ENCODE measurements at places on chromosomes 12 and 14.

DNA sequence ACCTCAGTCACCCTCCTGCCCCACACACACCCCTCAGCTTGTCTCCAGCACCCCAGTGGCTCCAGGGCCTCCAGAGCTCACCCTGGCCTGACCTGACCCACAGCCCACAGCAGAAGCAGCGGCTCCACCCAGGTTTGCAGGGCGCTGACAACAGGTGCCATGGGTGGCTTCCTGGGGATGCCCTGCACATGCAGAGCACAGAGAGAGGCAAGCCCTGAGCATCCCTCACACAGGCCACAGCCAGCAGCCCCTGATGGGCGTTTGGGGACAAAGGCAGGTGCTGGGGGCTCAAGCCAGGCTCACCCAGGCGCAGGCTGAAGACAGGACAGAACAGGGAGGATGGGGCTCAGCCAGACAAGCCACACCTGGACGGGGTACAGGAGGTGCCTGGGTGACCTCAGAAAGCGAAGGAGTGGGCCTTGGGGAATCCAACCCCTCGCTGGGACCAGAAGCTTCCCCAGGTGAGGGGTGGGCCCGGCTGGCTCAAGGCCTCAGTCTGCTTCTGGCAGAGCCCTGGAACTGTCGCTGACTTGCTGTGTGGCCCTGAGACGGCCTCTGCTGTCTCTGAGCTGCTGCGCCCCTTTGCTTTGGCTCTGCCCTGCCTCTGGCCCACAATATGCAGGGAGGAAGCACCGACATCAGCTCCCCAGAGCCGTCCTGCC lies 10.6 kb downstream of the ARL6IP4 start:
- DNase-seq = no peak

DNA sequence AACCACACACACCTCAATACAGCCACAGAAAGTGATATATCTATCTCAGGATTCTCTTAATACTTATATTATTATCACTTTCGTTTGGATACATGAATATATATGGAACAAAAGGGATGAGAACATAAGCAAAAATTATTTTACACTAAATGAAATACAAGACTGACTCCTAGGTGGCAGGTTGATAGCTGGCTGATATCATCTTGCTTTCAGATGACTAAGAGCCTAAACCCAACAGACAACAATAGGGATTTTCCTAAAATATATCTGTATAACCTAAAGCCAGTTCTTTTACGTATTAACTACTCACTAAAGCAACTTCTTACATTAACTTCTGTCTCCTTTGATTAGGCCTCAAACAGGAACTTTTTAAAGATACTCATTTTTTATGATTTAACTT lies 65.1 kb downstream of the BAZ1A start:
- DNase-seq = no peak

DNA sequence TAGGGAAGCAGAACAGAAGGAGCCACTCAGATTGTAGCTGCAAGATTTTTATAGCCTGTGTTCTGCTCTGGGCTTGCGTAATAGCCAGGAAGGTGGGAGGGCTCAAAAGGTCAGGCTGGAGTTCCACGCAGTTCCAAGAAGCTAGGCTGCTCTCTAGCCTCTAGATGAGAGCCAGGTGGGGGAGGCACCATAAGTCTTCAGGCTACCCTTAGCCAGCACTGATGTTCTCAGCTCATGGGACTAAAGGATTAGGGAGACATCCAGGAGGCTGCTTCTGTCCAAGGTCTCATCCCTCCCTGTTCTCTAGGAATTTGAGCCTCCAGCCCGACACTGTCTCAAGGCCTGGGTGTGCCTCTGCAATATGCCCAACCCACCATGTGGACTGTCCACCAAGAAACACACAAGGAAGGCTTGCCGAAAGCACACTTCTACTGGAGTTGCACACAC lies 1.7 kb downstream of the LMBR1L start:
- DNase-seq = no peak

- DNase-seq = no peak
Measured at GRCh38 chr14:90740946-90741681, 75.1 kb downstream of the TTC7B start.

DNA sequence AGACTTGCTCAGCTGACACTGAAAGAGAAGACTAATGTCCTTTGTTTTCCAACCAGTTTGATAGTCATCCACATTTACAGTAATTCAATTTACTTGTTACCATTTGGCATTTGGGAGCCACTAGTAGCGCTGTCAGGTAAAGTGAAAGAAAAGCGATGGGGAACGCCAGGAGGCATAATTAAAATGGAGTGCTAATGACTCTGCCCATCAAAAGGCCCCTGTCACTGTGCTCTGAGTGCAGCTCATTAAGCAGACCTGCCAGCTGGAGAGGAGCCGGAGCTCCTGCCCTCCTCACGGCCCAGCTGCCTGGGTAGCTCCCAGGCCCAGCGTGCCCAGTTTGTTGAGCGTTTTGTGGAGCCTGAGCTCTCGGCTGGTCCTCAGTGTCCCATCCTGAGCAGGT lies 463.6 kb upstream of the CCDC196 start:
- no peak for DNase-seq

DNA sequence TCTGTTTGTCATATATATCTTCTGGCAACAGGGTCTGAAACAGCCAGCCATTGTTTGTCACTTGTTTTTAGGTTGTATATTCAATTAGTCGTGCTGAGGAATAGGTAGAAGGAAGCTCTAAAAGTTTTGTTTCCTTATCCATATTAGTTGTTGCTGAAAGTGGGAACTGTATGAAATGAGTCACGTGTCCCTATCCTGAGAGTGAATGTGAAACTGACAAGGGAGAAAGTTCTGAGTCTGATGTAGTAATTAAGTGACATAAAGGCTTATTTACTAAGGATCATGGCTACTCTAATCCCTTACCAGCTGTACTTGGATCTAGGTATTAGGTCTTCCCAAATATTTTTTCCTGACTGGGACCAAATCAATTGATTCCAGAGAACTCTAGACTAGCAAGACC lies 16.4 kb downstream of the FAM234B start:
- no peak for DNase-seq

- no peak for DNase-seq
Measured at GRCh38 chr12:112985642-112986290, 7.4 kb downstream of the OAS2 start.

DNA sequence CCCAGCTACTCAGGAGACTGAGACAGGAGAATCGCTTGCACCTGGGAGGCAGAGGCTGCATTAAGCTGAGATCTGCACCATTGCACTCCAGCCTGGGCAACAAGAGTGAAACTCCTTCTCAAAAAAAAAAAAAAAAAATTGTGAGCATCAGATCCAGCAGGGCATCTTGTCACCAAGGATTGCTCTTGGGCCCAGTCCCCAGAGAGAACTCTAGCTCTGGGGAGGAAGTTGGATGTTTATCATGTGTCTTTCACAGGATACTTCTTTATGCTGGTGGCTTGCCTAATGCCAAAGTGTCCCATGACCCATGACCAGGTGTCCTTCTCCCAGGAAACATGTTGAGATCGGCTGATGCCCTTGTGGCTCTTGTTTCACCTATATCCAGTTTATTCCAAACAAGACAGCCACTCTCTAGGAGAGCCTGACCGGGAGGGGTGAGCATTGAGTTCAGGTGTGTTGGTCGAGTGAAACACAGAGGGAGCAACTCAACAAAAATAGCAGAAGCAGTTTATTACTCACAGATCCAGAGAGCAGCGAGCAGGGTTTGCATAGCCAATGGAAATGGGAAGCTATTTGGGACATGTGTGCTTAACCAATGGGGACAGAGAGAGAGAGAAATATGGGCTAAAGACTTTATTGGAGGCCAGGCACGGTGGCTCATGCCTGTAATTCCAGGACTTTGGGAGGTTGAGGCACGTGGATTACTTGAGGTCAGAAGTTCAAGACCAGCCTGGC lies 6.6 kb upstream of the TCHP start:
- DNase-seq = no peak

- no peak for DNase-seq
Measured at GRCh38 chr12:112046003-112046402, 32.8 kb downstream of the ERP29 start.

DNA sequence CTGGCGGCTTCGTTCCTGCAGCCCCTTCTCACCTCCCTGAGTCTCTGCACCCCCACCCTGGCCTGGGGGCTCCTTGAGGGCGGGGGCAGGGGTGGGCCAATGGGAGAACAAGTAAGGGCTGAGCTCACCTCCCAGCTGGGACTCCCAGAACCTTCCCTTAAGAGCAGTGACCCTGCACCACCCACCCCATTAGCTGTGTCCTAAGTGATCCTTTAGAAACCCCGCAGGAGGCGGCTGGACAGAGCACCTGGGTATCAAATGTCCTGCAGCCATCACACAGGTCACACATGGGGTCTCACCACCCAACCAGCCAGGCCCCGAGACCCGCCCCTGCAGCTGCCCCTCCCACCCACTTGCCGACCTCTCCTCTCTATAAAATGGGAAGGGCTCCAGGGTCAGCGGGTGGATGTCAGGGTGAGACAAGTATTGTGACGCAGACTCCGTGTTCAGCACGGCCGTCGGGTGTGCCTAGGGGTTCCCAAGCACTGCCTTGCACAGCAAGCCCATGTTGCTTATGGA lies 151.2 kb upstream of the C14orf180 start:
- DNase-seq = no peak

DNA sequence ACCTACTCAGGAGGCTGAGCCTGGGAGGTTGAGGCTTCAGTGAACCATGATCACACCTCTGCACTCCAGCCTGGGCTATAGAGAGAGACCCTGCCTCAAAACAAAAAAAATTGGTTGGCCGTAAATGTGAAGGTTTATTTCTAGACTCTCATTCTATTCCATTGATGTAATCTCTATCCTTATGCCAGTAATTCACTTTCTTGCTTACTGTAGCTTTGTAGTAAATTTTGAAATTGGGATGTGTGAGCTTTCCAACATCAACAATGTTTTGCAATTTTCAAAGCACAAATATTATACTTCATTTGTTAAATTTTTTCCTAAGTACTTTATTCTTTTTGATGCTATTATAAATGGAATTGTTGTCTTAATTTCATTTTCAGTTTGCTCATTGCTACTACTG lies 24.6 kb downstream of the LIN52 start:
- no peak for DNase-seq

- no peak for DNase-seq
Measured at GRCh38 chr12:30725739-30726138, 29.0 kb downstream of the CAPRIN2 start.

- no peak for DNase-seq
Measured at GRCh38 chr14:59254146-59254910, 65.9 kb downstream of the DAAM1 start.

DNA sequence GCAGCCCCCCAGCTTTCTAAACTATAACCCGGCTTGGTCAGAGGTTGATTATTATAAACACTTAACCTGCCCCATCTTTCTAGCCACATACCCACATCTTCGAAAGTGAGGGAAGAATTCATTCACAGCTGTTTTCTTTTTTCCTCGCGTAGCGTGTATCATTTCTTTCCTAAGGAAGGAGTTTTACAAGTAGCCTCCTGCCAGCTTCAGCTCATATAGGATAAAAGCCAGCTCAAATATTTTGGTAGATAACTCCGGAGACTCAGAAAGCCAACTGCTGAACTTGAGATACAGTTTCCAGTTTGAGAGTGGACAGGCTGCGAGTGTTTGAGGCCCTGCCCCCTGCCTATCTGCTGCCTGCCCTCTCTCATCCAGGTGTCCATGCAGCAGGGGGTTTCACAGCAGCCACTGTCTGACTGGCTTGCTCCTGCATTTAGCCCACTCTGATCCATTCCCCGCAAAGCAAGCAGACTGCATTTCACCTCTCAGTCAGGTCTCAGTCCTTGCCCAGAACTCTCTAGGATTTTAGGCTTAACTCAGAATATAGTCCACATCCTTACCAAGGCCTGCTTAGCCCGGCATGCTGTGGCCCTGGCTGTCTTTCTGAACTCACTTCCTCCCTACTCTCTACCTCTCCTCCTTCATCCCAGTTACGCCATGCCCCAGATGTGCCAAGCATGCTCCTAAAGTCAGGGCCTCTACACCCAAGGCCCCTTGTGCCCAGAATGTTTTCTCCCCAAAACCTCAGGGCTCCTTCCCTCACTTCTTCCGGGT lies 46.9 kb downstream of the EVL start:
- DNase-seq = no peak

- DNase-seq = no peak
Measured at GRCh38 chr12:24206621-24207020, 257.2 kb upstream of the SOX5 start.

DNA sequence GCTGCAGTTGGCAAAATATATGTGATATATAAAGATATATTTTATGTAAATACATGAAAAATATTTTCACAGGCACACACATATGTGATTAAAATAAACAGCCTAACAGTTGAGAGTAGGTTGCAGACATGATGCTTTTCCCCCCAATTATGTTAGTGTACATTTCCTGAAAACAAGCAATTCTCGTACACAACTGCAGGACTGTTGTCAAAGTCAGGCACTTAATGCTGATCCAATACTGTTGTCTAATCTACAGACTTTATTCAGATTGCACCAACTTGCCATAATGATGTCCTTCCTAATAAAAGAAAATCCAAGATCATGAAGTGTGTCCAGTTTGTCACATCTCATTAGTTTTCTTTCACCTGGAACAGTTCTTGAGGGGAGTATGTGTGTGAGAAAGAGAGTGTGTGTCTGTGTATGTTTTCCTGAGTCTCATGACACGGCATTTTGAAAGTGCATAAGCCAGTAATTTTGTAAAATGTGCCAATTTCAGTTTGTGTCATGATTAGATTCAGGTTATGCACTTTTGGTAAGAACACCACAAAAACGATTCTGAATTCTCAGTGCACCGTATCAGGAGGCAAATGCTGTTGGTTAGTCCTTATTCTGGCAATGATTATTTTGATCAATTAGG lies 16.5 kb upstream of the SEL1L start:
- no peak for DNase-seq

DNA sequence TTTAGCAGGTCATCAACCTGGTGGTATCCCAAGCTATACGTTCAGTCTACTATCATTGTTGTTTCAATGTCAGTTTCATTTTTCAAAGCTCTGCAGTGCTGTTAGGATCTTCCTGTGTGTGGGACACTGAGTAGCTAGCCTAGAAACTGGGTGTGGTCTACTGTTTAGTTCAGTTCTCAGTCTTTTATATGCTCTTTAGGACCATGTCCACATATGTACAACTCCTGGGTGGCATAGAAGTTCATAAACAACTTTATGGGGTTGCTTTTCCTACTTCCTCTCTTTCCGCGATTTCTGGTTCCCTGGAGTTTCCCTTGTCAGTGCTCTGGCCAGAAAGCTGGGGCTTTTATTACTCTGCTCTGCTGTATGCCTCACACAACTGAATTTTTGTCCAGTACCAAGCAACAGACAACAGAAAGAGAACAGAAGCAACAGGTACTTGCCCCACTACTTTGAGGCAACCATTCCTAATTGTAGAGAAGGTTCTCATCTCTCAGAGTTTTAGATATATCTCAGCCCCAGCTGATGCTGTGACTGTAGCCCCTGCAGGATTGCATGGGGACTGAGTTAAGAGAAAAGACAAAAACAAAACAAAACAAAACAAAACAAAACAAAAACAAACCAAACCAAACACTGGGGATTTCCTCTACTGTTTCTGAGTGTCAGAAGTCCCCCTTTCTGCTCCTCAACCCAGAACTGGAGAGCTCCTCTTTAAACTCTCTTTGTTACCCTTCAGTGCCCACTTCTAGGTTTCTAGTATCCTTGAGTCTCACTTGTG lies 30.3 kb downstream of the MIS18BP1 start:
- DNase-seq = no peak

- DNase-seq = no peak
Measured at GRCh38 chr12:4996714-4997113, 47.0 kb upstream of the KCNA5 start.
